ENCODE measurements at places on chromosomes 12 and 14. TPM values are rescaled to one million over a fixed set of nuclear protein-coding genes. Genes with fewer than 3 reads are reported as not detected.

DNA sequence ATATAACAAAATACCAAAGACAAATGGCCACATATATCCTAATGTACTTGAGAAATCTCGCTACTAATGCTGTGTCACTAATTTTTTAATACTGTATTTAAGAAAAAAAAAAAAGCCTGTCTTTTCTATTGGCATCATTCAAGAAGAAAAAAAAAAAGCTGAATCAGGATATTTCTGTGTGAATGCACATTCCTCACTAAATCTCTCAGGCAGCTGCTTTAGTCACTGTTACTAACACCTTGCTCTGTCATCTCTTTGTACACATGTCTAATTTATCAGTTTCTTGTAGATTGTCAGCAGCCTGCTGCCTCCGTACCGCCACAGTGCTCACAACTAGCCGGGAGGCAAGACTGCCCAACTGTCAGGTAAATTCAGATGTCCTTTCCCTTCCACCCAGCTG, 32.0 kb upstream of the FGD4 start:
- DNase-seq: no peak

The SMOC1 gene
- polyA plus RNA-seq: 3.2 TPM

The AQP6 gene
- not detected for polyA plus RNA-seq

DNA sequence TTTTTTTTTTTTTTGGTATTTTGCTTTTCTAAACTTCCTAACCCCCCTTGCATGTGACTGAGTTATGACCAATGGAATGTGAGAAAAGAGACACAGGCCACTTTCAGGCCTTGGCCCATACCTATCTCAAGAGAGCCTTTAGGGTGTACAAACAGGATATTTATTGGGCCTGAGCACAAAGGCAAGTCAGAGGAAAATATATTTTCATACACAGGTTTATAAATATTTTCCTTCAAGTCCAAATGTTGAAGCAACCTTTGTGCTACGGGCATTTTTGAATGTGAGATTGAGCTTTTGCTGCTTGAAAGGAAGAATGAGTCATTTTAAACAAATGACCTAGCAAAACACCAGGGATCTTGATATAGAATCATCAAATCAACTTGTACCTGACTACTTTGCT, 228.6 kb upstream of the E2F7 start:
- DNase-seq: no peak

DNA sequence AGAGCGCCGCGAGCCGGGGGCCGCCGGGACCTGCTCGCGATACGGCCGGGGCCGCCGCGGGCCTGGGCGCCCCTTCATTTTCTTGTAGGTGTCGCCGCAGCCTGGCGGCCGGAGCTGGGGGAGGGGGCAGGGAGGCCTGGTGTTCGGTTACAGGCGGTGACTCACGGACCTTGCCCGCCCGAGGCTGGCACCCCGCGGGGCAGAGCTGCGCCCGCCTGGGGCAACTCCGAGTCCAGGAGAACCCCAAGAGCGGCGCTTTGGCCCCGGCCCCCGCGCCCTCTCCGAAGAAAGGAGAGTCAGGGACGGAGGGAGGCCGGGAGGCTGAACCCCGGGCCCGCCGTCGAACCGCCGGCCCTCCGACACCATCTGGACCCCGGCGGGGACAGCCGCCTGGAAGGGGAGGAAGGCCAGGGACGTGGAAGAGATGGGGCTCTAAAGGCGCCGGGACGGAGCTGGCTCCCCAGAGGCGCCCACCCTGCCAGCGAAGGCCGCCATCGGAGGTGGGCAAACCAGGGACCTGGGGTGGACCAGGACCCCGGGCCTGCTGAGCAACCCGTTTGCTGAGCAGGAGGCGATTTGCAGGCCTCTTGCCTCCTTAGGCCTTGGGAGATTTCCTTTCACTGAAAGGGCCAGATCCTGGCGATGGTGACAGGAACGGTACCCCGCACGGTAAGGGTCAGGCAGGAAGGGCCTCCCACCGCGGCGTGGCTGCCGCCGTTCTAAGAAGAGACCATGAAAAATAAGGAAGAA, 843 bp upstream of the NUAK1 start:
- DNase-seq: peak; percentile 94

- no peak for DNase-seq
These were observed 46.7 kb downstream of the ERH start for GRCh38 chr14:69351385-69351784.

GRCh38 chr12:122788387-122788786, 14.0 kb downstream of the CCDC62 start:
- DNase-seq: no peak

- no peak for DNase-seq
These were observed at the start of gene RTL1 for GRCh38 chr14:100903672-100904185. TSS of gene RTL1 (minus strand) at chr14:100903722. CDS start at chr14:100884788, 18,934 bp downstream.

DNA sequence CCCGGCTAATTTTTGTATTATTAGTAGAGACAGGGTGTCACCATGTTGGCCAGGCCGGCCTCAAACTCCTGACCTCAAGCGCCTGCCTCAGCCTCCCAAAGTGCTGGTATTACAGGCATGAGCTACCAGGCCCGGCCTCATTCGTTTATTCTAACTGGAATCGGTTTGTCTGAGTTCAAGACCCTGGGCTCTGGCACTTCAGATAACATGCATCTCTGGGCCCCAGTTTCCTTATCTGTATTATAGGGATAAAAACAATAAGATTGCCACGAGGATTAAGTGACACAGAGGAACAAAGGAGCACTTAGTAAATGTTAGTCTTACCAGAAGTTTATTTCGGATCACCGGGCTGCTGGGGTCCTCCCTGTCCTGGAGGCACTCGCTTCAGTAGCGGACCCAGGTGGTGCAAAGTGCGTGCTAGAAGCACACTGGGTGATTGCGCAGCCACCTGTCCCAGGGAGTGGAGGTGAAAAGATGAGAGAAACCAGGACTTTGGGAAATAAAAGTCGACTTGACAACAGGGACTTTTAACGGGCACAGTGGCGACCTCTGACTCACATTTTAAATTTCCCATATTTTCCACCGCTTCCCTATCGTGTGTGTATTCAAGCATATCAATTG, 37.5 kb downstream of the ACACB start:
- no peak for DNase-seq

The CMAS gene
- polyA plus RNA-seq: 73.0 TPM

- DNase-seq: no peak
These were observed 246.2 kb downstream of the C12orf42 start for GRCh38 chr12:103249607-103250006.

The LGR5 gene
- polyA plus RNA-seq: 0.04 TPM

The BAG5 gene
- 14.1 TPM for polyA plus RNA-seq

DNA sequence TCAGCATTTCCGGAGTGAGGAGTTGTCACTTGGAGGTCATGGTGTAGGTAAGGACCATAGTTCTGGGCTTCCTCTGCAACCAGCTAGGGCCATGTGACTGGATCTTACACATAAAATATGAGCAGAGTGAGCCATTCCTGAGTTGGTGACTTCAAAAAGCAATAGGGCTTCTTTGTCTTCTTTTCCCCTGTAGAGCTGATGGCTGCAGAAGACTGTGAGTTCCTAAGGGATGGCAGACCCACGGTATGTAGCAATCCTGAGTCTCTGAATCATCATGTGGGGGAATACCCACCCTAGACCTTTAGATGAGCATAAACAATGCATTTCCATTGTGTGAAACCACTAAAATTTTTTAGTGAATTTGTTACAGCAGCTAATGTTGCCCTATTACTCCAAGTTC, 151.1 kb upstream of the TBX3 start:
- DNase-seq: no peak

GRCh38 chr12:109524466-109525278, 47.2 kb downstream of the UBE3B start:
- DNase-seq: no peak

The OR10A7 gene
- not detected for polyA plus RNA-seq

DNA sequence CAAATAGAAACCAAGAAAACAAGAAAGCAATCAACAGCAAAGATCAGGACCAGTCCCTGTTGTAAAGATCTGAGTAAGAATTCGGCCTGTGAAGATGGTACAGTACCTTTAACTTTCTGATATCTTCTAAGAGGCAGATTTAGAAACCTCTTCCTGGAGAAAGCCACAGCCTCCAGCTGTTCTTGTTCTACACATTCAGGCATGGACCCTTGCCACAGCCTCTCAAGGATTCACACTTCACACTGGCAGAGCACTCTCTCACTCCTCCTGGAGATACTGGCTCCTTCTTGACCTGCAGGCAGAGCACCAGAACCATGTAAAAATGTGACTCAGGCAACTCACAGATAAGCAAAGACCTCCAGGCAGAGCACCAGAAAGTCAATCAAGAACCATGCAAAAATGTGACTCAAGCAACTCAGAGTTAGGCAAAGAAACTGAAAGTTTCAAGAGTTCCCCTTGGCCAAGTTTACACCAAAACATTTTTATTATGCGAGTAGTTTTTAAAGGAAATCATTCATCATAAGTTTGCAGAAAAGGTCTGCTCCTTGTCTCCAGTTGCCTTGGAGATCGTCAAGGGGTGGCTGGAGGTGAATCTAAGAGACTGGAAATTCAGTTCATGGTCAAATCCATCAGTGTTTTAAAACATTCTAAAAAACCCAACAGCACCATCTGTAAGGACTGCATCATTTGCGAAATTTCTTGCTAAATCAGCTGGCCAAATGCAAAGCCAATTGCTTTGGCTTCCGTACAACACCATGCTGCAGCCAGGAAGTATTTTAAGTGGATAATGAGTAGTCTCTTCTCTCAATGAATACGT, 119.3 kb upstream of the MDM1 start:
- no peak for DNase-seq

DNA sequence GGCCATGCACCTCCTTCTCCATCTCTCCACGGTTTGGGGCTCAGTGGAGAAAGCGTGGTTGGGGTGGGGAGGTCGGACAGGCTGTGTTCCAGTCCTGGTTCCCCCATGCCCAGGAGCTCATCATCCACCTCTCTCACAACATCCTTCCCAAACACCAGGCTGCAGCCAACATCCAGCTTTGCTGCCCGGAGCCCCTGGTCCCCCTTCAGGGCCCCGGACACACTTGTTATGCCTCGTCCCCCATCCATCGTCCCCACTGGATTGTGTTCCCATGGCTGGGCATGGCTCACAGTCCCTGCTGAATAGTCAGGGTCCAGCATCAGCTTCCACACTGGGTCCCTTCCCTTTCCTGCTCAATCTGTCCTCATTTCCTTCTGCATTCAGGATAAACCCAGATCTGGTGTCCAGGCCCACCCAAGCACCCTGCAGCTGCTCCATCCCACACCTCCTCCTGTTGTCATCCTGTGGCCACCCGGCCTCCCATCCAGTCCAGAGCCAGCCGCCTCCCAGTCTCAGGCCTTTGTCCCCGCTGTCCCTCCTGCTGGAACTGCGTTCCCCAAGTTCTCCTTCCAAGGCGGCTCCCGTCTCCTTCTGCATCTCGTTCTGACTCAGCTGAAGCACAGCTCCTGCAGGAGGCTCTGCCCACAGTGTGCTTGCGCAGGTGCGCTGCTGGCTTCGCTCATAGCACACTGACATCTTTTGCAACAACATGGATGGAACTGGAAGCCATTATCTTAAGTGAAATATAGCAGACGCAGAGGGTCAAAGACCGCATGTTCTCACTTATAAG, 211.4 kb upstream of the RTL1 start:
- DNase-seq: no peak

DNA sequence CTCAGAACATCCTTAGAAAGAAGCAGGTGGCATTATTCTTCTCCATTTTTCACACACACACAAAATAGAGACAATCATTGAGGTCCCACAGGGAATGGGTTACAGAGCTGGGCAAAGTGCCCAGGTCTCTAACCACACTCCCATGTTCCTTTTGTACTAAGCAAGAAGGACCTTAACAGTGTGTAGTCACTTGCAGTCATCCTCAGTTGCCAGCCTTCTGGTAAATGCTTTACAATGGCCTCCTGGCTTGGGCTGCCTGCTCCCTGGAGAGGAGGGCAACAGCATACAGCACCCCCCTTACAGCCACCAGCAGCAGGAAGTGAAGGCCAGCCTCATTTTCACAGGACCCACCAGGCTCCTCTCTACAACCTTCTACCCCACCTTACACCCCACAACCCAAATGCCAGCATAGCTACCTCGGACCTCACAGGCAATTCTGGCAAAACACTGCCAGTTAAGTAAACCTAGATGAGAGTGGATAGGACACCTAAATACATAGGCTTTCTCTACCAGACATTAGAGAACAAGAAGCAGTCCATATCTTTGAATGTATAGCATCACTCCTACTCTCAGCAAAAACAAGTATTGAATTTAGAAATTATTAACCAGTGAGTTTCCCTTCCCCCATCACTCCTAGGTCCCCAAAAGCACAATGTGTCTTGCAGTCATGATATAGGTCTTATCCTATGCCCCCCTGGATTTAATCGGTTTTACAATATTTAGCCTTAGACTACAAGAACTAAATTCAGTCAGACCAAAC, 88.1 kb downstream of the PPP2R5E start:
- no peak for DNase-seq

The FAM181A gene
- 0.14 TPM for polyA plus RNA-seq

DNA sequence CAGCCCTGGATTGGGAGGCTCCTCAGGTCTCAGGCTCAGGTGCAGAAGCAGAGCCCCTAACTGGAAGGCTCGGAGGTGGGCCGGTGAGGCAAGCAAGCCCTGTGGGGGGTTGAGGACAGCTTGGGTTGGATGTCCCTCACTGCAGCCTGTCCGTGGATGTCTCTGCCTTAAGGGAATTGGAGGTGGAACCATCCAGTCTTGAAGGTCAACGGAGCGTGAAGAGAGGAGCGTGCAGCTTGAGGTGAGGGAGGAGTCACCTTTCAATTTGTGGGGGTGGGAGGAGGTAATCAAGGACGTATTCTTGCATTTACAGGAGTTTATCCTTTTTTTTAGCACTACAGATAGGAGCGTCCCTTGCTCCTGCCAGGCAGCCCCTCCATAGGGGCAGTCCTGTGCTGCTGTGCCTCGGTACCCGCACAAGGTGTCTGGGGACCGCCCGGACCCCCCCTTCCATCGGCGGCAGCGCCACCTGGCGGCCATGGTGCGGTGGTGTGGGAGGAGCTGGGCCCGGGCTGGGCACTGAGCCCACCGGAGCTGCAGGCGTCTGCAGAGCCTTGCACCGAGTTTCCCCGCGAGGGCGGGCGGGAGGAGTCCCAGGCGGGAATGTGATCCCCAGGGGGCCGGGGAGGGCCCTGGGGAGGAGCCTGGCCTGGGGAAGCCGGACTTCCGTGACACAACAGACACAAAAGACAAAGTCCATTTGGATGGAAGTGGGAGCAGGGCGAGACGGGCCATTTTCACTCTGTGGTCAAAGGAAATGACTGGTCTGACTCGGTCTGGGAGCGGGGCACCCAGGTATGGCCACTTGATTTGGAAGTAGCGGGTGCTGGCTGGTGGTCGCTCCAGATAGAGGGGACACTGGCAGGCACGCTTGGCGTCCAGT, 864 bp downstream of the DNAJC22 start:
- DNase-seq: peak; percentile 73
